Fibroblast of skin of left quadriceps (primary cell): ENCODE measurements at places on chromosomes 5 and 9.

DNA sequence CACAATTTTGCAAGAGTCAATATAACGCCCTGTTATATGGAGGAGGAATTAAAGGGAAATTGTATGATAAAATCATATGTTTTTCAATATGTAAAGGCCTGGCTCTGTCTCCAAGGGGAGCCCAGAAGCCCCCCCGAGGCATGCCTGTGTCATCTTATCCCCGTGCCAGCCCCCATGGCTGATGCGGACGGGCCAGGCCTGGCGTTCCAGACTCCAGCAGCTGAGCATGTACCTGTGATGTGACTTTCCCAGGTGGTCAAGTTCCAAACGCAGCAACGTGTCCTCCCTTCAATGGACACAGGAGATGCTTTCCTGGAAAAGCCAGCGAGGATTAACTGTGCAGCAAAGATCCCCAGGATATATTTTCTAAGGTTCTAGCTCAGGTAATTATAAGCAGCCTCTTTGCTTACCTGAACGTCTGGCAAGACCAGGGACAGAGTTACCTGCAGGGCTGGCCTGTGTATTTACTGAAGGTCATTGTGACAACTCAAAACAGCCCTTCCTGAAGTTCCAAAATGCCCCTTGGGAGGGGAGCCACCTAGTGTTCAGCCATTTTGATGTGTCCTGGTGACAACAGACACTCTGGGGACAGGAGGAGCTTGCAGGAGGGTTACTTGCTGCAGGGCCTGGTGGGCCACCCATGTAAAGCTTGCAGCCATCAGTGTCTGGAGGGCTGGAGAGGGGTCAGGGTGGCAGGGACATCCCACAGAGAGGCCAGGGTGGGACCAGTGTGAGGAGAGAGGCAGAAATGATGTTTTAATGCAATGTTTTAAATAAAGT is 53.3 kb upstream of the RNU6ATAC start:
- no peak for DNase-seq

GRCh38 chr9:83665580-83666200 is 42.1 kb downstream of the UBQLN1 start:
- DNase-seq: no peak

DNA sequence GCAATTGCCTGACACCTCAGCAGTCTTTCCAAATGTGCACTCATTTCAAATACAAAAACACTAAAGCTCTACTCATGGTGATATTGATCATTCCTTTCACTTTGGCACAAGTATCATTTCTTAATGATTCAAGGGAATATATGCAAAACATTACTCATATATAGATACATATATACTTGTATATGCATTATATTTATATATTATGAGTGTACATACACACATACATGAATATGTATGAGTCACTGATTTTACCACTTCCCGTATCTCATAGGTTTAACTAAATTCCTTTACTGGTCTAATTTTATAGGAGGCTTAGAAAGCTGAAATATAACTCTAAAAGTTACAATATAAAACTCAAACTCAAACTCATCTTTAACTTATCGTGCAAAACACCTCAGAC is 156.5 kb downstream of the CDH9 start:
- DNase-seq: no peak

- no peak for DNase-seq
Measured at GRCh38 chr5:54442271-54442670, 13.2 kb upstream of the HSPB3 start.

DNA sequence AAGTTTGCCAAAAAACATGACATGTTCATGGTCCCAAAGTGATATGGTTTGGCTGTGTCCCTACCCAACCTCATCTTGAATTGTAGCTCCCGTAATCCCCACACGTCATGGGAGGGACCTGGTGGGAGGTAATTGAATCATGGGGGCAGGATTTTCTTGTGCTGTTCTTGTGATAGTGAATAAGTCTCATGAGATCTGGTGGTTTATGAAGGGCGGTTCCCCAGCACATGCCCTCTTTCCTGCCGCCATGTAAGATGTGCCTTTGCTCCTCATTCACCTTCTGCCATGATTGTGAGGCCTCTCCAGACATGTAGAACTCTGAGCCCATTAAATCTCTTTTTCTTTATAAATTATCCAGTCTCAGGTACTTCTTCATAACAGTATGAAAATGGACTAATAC is 322.1 kb downstream of the MED10 start:
- DNase-seq: no peak

- no peak for DNase-seq
Measured at GRCh38 chr9:110691002-110691549, 22.5 kb downstream of the MUSK start.

GRCh38 chr9:134593286-134594077 is 48.1 kb upstream of the COL5A1 start:
- DNase-seq: no peak

- no peak for DNase-seq
Measured at GRCh38 chr5:140602147-140602546, 30.8 kb downstream of the CD14 start.

DNA sequence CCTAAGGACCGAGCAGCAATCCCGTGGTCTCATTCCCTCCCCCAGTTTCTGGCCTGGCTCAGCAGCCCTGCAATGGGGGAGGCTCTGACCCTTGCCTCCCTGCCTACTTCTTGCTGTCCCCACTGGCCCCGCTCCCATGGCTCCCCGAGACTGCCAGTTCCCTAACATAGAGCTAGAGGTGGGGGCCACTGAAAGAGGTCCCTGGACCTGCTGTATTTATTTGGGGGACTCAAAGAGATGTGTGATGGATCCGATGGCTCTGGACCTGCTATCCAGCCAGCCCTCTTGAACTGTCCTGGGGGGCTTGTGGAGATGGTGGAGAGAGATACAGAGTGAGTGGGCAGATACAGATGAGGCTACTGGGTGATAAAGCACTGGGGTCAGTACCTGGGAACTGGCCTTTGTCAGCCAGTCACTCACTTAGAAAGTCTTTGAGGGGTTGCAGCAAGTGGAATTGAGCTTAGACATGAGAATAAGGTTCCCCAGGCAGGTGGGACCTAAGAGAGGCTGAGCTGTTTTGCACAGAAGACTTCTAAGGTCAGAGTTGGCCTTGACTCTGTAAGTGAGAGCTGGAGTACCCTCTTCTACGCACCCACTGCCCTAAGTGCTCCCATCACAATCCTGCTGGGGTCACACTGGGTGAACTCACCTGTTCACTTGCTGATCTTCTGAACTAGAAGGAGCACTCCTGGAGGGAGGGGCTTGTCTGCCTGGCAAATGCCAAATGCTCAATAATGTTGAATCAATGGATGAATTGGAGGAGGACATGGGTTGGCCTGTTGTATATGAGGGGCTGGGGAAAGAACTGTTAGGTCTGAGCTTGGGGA is 42.9 kb downstream of the CXXC5 start:
- no peak for DNase-seq

GRCh38 chr5:1840741-1841521 is 39.7 kb downstream of the NDUFS6 start:
- no peak for DNase-seq

DNA sequence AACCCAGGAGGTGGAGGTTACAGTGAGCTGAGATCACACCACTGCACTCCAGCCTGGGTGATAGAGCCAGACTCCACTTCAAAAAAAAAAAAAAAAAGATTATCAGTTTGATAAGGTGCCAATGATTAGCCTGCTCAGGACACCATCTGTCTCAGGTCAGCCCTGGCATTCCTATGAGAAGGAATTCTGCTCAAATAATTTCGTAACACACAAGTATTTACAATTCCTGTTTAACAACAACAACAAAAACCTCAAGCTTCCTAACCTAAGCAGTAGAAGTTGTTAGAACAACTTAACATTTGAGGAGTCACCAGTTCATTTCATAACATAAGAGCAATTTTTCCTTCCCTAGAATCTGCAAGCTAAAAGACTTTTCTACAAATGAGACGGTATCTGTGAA is 85.0 kb downstream of the LHFPL2 start:
- DNase-seq: no peak

- no peak for DNase-seq
Measured at GRCh38 chr5:170571875-170572852, 68.3 kb downstream of the KCNIP1 start.

DNA sequence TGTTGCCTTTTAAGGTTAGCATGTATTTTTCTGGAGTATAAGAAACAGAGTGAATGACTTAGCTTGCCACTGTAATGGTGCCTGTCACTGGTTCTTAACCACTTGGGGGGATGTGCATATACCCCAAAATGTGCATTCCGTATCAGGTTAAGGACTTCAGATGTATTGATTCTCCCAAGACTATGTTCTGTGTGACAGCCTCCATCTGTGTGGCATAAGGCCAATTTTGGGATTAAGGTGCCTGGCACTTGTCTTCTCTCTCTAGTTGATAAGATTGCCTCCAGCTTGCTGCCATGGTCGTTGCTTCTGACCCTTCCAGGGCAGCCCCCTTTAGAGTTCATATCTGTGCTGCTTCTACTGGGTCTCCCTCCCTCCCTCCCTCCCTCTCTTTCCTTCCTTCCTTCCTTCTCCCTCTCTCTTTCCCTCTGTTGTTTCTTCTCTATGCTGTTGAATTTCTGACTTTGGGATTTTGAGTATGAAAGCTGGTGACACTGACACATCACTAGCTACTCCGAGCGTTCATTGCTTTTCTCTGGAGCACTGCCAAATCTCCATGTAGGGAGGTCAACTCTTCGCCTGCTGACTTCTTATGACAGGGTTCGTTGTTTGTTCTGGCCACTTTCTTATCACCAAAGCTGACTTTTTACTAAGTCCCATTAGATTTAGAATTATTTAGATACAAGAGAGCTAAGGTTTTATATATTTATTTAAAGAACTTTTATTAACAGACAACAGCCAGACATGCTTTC is 31.0 kb downstream of the TNFAIP8 start:
- DNase-seq: no peak

DNA sequence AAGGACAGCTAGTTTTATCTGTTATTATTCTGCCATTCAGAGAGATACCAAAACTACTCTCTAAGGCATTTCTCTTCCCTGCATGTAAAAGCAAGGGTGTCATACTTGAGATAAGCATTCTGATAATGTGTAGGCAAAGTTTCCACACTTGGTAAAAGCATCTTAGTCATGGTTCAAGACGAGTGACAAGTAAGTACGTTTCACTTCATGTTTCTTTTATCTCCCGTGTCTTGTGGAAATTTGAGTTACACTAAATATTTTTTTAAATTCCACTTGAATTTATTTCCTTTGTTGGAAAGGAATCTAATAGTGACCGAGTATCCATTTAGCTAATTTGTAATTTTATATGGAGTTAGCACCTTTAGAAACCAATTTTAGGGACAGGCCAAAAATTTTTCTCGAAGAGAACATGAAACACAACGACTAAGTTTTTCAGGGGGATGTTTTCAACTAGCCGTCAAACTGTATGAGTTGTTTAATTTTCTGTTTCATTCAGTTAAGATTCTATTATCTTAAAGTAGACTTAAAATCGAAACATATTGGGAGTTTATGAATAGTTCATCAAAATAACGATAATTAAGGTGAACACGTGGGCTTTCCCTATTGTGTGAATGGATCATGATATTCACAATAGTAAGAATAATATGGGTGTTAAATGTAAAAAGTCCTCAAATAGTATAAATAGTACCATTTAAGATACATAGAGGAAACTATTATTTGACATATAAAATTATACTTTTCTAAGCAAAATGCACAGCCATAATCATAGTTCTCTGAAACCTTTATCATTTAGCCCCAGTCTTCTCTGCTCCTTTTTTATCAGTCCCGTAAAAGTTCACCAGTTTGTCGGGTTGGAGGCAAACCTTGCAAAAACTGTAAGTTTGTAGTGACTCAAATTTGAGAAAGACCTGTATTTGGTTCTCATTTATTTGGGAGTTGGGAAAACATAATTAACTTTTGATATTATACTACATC is 1.6 kb downstream of the RFESD start:
- no peak for DNase-seq

DNA sequence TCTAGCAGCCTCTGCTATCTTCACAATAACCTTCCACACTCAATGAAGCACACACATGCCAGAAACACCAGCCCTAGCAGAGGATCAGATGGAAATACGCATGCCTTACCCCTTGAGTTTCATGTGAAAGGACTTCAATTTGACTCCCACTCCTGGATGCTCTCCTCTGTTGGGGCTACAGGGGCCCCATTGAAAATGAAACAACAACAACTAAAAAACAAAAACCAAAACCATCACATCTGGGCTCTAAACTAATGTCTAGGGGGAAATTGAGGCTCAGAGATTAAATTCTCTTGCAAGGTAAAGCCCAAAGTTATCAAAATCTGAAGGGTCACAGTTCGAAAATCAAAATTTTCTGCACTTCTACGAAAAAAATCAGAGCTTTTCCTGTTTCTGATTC is 7.9 kb upstream of the RFESD start:
- no peak for DNase-seq

GRCh38 chr5:125054146-125054545 is 307.7 kb upstream of the ZNF608 start:
- no peak for DNase-seq

DNA sequence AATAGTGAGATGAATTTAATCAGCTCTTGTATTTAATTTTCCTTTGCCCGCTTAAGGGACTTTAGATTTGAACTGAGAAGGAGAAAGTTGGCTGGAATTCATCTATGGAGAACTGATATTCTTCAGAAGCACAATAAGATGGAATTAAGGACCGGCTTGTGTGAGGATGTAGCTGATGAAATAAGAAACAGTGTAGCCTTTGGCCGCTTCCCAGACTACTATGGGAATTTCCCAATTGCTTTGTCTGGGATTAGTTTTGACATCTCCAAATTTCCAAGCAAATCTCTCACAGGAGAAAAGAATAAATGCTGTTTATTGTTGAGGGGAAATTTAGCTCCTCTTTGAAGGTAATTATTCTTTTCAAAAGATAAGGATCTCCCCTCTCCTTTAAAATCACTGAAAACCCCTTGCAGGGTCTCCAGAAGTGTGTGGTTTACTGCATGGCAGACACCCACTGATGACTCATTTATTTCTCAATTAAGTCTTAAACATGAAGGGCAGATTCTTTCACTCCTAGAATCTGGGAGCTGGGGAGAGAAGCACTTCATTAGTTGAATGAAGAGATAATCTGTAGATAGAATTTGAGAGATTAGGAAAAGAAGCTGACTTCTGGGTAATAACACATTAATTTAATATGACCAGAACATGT is 606.5 kb upstream of the ADAMTS16 start:
- DNase-seq: peak; percentile 12

DNA sequence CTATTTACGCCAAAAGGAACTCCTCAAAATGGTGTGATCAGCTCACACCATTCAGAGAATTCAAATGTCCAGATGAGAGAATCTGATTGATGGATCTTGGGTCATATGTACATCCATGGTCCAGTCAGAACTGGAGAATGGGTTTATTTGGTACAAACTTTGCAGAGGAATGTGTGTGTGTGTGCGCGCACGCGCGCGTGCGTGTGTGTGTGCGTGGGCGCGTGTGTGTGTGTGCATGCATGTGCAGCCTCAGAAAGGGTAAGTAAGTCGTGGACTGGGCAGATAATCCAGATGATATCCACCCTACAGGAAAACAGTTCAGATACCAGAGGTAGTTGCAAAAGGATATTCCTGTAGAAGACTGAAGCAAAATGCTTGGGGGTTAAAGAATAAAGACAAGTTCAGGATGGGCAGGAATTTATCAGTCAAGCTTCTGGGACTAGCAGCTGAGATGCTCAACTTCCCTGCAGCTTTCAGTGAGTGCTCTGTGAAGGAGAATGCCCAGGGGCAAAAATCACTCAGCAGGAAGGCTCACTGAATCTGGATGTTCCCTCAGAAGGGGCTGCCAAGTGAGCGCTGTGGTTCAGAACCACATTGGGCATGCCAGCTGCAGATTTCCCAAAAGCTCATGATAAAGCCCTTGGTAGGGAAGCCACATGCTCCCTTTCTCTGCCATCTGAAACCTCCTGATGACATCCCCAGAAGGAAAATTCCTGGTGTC is 440.5 kb upstream of the SGCD start:
- no peak for DNase-seq

- DNase-seq: no peak
Measured at GRCh38 chr5:178674334-178674733, 47.5 kb upstream of the CLK4 start.

GRCh38 chr9:82369251-82369945 is 380.8 kb downstream of the SPATA31D1 start:
- no peak for DNase-seq
